ENCODE measurements at places on chromosomes 11 and 22. TPM values are rescaled to one million over a fixed set of nuclear protein-coding genes. Genes with fewer than 3 reads are reported as not detected.

DNA sequence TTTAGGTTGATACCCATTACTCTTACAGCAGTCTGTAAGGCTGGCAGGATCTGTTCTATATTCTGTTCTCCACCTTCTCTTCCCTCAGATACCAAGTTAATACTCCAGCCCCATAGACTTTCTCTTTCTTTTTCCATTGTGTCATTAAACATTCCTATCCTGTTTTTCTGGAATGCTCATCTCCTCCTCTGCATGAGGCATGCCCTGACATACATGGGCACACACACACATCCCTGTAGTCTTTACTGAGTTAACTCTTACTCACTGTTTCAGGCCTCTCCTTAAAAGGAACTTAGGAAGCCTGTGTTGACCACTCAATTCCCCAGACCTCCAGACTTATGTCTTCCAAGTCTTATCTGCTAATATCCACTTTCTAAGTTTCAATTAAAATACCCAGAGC is 476.8 kb downstream of the METTL15 start:
- no peak for DNase-seq

- no peak for DNase-seq
Observed at GRCh38 chr22:35971456-35972119, 57.0 kb downstream of the RBFOX2 start.

Gene PSMC3
- 112 TPM for total RNA-seq

GRCh38 chr11:66020618-66021357 is 5.5 kb downstream of the CATSPER1 start:
- DNase-seq = no peak

DNA sequence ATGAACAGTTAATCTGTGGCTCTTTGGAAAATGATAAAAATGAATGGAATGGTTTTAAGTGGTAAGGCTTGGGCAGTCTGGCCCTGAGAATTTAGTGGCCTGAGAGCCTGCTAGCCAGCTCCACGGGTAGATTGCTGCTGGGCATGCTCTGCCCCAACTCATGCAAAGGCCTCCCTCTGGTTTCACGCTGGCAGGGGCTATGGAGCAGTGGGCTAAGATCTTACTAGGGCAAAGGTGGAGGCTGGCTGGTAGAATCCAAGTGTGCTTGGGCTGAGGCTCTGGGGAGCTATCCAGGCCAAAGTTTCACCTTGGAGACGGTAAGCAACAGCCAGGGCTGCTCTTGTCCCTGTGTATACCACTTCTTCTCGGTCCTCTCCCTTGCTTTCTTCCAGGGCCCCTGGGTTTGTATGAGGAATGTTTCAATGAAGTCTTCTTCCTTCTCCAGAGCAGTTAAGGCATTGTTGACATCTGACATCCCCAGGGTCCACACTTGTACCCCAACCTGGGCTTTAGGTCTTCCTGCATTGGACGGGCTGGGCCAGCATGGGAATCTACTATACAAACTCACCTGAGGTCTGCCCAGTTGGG is 27.4 kb downstream of the UBE2L3 start:
- DNase-seq = no peak

DNA sequence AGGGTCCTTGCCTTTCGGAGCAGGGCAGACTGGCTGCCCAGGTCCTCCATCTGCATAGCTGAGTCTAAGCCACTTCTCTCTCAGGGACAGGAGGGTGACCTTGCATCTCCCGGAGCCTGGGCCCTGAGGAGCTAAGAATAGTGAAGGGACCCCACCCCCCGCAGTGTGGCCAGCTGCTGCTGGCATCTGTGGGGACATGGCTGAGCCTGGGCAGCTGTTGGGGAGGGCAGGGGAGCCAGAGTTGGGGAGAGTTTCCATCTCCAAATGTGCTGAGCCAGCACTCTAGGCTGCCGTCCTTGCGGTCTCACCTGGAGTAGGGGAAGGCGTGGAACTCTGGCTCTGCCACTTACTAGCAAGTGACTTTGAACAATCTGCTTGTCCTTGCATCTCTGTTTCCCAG is 34.8 kb upstream of the SHISAL1 start:
- no peak for DNase-seq

GRCh38 chr11:119999220-119999619 is 138.7 kb downstream of the TRIM29 start:
- DNase-seq = no peak
